GM06990 (cell line): ENCODE measurements at places on chromosomes 13 and 19.

- no peak for DNase-seq
Measured at GRCh38 chr13:36668316-36668715, 5.5 kb upstream of the SERTM1 start.

- DNase-seq = no peak
Measured at GRCh38 chr13:98406427-98406826, 170.5 kb downstream of the STK24 start.

DNA sequence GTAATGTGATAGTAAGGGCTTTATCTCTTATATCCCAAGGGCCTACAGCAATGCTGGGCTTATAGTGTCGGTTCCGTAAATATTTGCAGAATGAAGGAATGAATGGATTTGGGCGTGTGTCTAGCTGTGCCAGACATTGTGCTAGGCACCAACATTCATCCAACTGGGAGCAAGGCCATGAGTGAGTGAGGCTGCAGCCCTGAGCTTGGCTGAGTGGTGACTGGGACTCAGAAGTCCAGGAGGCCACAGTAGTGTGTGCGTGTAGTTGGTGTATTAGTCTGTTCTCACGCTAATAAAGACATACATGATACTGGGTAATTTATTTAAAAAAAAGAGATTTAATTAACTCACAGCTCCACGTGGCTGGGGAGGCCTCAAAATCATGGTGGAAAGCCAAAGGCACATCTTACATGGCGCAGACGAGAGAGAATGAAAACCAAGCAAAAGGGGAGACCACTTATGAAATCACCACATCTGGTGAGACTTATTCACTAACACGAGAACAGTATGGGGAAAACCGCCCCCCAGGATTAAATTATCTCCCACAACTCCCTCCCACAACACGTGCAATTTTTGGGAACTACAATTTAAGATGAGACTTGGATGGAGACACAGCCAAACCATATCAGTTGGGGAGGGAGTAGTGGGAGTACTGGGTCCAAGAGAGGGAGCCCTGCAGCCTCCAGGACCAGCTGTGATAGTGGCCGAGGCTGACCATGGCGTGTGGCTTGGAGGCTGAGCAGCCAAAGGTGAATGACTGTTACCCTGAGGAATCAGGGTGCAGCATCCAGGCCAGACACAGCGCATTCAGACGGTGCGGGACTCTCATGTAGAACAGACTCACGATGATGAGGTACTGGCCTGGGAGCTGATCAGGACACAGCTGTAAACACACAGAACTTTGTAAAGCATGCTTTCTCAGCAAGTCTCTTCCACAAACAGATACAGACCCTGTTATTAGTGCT lies 104.6 kb downstream of the TEX26 start:
- no peak for DNase-seq

DNA sequence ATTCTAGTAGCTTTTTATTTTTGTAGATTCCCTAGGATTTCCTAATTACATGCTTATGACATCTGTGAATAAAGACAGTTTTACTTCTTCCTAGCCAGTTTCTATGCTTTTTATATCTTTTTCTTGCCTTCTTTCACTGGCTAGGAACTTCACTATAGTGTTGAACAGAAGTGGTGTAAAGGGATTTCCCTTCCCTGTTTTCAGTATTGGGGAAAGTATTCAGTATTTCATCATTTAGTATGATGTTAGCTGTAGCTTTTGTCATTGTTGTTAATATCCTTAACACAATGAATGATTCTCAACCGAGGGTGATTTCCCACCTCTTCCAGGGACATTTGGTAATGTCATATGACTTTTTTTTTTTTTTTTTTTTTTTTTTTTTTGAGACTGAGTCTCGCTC lies 77.3 kb downstream of the SLC6A16 start:
- no peak for DNase-seq

GRCh38 chr13:30796132-30796572 lies 60.8 kb downstream of the ALOX5AP start:
- DNase-seq = no peak

GRCh38 chr19:29084266-29084665 lies 128.7 kb downstream of the UQCRFS1 start:
- no peak for DNase-seq

- no peak for DNase-seq
Measured at GRCh38 chr13:29710511-29710910, 115.0 kb upstream of the SLC7A1 start.

- no peak for DNase-seq
Measured at GRCh38 chr13:104253063-104253680, 1187.0 kb upstream of the SLC10A2 start.

DNA sequence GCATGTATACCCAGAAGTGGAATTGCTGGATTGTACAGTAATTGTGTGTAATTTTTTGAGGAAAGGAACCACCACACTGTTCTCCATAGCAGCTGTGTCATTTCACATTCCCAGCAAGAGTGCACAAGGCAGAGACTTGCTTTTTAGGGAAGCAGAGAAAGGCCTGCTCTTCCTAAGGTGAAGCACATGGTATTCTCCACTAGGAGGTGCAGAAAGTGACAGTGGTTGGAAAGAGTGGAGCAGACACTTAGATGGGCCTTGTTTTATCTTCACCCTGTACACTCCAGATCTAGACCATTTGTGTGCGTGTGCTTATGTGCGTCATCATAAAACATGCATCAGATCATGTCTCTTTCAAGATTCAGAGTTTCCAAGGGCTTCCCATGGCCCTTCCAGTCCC lies 35.0 kb downstream of the FAM124A start:
- DNase-seq = no peak

GRCh38 chr13:41548910-41549309 lies 91.6 kb downstream of the RGCC start:
- DNase-seq = no peak

- peak; percentile 57 for DNase-seq
Measured at GRCh38 chr13:99548448-99548847, 47.2 kb downstream of the TM9SF2 start.

- no peak for DNase-seq
Measured at GRCh38 chr13:108005231-108005630, 210.1 kb downstream of the LIG4 start.

DNA sequence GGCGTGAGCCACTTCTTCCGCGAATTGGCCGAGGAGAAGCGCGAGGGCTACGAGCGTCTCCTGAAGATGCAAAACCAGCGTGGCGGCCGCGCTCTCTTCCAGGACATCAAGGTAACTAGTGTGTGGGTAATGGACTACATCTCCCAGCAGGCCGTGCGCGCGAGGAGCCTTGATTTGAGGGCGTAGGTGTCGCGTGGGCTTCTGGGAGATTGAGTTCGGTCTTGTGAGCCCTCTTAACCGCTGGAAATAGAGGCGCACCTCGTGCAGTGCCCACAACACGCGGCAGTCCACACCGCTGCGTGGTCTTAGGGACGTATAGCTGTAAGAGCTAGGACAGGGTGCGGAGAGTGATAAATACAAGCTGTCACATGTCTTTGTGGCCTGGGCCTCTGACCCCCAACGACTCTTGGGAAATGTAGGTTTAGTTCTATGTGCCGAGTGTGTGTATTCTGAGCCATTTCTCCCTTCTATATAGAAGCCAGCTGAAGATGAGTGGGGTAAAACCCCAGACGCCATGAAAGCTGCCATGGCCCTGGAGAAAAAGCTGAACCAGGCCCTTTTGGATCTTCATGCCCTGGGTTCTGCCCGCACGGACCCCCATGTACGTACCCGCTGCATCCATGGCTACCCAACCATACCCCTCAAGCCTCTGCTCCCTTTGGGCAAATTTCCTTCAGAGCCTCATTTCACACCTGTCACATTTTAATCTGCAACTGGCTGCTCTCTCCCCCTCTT lies 864 bp downstream of the FTL start:
- DNase-seq = peak; percentile 89

- no peak for DNase-seq
Measured at GRCh38 chr13:27659145-27659865, 37.6 kb downstream of the POLR1D start.

GRCh38 chr13:81615031-81615430 lies 1274.1 kb upstream of the SPRY2 start:
- no peak for DNase-seq

DNA sequence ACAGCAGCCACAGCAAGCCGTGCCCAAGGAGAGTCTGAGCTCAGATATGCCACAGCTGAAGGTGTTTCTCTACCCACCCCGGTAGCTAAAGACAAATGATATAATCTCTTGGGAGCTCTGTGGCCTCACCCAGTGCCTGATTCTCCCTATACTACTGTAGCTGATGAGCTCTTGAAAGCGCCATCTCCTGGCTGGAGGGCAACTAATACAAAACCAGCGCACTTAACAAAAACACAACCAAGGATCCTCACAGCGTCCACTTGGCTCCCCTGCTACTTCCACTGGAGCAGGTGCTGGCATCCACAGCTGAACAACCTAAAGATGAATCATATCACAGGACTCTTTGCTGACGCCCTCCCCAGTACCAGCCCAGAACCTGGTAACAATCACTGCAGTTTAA lies 1212.0 kb downstream of the PCDH17 start:
- no peak for DNase-seq

- no peak for DNase-seq
Measured at GRCh38 chr13:43077046-43077445, 53.7 kb downstream of the DNAJC15 start.

DNA sequence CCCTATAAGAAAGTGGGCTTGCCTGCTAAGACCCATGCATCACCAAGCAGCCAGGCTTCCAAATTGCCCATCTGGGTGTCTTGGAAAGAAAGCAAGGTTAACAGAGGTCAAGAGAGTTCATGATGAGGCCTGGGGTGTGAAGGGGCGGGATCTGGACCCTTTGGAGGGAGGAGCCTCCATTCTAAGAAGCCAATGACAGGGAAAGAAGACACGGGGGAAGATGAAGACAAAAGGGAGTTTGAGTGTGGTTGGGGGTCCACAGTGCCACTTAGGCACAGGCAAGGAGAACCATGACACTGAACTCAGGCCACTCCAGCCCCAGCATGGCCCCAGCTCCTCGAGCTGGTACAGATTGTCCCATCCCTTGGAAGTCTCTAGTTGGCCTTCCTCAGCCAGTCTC lies 350.2 kb upstream of the TSHZ3 start:
- no peak for DNase-seq

DNA sequence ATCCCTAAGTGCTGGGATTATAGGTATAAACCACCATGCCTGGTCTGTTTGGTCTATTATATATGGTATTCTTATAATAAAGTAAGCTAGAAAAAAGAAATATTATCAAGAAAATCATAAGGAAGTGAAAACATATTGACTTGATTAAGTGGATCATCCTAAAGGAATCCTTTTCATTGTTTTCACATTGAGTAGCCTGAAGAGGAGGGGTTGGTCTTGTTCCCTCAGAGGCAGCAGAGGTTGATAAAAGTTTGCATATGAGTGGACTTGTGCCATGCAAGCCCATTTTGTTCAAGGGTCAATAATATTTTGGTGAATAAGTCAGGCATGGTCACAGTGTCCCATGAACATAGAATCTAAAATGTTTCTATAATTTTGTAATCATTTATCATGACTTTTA lies 52.7 kb downstream of the ZNF627 start:
- no peak for DNase-seq

DNA sequence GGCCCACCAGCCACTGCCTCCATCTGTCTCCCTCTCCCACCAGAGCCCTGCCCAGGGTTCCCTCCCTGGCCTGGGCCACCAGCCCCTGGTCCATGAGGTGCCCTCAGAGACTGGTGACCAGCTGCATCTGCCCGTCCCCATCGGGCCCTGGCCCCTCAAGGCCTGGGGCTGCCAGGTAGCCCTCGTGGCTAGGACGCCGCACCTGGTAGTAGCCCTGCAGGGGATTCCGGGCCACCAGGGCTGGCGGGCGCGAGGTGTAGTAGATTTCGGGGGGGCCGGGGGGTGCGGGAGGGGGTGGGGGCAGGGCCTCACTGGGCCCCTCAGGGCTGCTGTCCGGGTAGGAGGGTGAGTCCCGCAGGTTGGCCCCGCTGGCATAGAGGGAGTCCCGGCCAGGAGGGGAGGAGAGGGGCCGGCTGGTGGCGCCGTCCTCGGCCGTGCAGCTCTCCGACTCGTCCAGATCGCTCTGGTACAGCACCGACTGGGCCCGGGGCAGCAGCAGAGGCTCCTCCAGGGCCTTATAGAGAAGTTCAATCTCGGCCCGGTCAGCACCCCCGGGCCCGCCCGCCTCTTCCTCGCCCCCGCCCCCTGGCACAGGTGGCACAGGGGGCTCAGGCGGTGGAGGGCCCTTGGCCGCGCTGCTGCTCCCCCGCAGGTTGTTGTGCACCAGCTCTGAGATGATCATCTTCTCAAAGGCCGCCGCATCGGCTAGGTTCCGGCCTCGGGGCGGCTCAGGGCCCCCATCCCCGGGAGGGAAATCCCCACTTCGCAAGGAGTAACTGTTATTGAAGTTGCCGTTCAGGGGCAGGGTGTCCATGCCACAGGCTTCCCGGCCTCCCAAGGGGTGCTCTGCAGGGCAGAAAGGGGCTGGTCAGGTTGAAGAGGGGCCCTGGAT lies 14.6 kb upstream of the ASF1B start:
- no peak for DNase-seq

DNA sequence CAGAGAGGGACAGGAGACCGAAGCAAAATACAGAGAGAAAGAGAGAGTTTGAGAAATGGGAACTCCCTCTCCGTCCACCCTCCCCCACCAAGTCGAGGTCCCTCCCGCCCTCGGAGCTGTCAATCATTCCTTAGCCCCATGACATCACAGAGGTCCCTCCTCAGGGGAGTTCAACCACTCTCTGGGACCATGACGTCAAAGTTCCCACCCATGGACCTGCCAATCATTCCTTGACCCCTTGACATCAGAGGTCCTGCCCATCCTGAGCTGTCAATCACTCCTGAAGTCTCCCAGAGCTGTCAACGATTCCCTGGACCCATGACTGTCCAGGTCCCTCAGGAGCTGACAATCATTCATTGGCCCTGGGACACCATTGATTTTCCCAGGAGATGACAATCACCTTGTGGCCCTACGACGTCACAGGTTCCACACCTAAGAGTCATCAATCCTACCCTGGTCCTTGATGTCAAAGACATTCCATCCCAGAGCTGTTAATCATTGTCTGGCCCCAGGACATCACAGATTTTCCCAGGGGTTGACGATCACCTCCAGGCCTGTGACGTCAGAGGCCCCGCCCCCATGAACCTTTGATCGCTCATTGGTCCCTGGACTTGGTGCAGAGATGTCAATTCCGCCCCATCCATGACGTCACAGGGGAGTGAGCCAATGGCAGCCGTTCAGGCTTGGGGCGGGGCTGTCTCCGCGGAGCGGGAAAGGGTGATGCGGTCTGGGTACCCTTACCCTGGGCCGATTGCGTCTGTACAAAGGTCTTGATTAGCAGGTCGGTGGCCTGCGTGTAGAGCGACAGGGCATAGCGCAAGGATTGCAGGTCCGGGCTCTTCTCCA lies 61.7 kb downstream of the COLGALT1 start:
- DNase-seq = no peak

- no peak for DNase-seq
Measured at GRCh38 chr19:46626446-46626845, 1.6 kb upstream of the PTGIR start.
